ENCODE measurements at places on chromosomes 5 and 9. TPM values are rescaled to one million over a fixed set of nuclear protein-coding genes. Genes with fewer than 3 reads are reported as not detected.

DNA sequence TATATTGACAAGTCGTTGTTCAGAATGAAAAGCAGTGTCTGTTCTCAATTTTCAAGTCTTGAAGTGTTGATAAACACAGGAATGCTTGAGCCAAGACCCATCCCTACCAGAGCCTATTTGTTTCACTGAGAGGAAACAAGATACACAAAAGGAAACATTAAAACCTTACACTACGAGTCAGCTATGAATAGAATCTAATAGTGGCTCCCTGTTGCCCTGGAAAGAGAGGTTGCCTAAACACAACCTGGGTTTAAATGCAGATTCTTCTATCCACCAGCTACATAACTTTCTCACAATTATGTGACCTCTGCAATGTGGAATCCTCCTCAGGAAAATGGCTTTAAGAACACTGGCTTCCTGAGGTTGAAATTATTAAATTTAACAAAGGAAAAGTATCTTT lies 29.1 kb upstream of the BNC2 start:
- DNase-seq = no peak

DNA sequence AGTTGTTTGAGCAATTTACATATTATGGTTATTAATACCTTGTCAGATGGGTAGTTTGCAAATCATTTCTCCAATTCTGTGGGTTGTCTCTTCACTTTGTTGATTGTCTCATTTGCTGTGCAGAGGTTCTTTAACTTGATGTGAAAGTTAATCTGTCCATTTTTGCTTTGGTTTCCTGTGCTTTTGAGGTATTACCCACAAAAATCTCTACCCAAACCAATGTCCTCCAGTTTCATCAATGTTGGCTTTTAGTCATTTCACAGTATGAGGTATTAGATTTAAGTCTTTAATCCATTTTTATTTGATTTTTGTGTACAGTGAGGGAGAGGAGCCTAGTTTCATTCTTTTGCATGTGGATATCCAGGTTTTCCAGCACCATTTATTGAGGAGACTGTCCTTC lies 82.4 kb downstream of the MRPS30 start:
- DNase-seq = no peak

DNA sequence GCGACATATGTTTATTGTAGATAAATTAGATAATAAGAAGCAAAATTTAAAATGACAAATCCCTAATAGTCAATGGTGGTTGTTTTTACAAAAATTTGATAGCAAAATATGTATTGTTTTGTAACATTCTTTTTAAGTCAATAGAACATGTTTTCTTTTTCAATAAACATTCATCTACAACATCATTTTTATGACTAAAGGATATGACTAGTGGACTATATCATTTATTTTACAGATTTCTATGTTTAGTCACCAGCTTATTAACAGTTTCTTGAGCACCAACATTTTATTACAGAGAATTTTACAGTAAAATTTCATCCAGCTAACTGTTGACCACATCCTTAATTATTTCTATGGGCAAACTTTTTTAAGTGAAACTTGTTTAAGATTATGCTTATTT lies 114.7 kb upstream of the IL7R start:
- DNase-seq = no peak

DNA sequence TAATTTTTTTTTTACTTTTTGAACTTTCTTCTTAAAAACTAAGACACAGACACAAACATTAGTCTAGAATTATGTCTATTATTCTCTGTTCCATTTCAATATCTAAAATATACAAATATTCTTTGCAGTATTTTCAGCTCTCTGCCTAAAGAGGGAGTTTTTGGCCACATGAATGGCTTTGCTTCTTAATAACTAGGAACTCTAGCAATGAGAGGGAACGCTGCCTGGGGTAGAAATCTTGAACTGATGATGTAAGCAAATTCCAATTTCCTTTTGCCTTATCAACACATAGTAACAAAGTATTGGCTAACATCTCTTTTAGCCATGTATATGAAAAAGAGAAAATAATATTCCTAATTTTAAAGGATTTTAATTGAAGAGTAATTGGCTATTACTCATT lies 51.9 kb downstream of the SLC25A46 start:
- DNase-seq = no peak

DNA sequence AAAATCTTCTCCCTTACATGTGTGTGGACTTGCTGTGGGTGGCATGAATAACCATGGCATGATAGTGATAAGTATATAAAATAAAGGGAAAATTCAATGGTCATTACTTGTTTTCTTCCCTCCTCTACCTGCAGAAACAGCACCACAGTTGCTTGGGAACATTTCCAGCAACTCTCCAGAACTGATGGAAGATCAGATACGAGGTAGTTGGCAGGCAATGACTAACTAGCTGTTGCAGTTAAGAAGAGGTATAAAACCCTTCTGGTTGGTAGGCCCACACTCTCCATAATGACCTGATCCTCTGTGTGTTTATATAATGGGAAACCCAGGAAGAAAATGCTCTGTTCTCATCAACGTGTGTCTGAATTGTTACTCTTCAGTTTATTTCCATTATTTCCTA lies 185.9 kb downstream of the SYK start:
- DNase-seq = no peak

DNA sequence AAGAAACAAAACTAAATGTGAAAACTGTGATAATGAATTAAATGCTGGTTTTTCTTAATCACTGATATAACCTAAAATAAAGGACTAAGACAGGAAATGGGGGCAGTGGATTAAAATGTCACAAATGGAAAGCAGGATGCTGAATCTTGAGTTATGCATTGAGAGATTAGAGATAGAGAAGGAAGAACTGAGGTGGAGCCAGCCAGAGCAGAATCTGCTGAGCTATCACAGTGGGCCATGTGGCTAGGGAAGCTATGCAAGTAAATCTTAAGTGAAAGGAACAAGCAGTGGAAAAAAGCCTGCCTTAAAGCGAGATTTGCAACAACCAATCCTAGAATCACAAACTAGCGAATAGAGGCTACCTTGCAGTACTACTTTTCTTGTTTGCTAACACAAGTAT lies 188.5 kb upstream of the RASA1 start:
- DNase-seq = no peak

DNA sequence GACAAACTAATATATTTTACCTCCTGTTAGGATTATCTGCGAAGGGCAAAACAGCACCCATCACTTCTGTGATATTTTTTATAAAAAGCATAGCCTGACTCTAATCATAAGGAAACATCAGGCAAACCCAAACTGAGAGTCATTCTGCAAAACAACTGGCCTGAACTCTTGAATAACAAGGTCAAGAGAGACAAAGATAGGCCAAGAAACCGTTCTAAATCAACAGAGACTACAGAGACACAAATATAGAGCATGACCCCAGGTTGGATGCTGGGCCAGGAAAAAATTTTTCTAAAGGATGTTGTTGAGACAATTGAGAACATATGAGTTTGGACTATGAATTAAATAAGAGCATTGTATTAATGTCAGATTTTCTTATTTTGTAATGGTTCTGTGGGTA lies 384.9 kb downstream of the NFIB start:
- no peak for DNase-seq

Gene RETREG1
- total RNA-seq = 0.74 TPM

Data from Panc1 (cell line).